ENCODE measurements at places on chromosomes 7 and 10.

GRCh38 chr7:33874943-33875342 is 30.4 kb upstream of the BMPER start:
- no peak for DNase-seq

GRCh38 chr7:77797734-77798393 is 370 bp downstream of the TMEM60 start:
- DNase-seq = no peak

DNA sequence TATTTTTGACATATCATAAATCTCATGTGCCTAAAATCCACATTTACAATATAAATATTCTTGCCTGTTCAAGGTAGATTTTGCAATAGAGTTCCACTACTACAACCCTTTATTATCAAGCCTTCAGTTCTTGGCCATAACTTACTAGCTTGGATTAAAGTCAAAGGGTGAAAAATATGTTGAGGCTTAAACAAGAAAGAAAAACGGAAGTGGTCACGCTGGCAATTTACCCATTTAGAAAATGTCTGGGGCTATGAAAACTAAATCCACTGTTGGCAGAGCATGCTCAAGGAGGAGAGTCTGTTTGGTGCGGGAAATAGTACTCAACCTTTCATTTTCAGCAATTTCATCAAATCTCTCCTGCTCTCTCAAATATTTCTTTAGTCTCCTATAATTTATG is 209.8 kb upstream of the RHOBTB1 start:
- no peak for DNase-seq

DNA sequence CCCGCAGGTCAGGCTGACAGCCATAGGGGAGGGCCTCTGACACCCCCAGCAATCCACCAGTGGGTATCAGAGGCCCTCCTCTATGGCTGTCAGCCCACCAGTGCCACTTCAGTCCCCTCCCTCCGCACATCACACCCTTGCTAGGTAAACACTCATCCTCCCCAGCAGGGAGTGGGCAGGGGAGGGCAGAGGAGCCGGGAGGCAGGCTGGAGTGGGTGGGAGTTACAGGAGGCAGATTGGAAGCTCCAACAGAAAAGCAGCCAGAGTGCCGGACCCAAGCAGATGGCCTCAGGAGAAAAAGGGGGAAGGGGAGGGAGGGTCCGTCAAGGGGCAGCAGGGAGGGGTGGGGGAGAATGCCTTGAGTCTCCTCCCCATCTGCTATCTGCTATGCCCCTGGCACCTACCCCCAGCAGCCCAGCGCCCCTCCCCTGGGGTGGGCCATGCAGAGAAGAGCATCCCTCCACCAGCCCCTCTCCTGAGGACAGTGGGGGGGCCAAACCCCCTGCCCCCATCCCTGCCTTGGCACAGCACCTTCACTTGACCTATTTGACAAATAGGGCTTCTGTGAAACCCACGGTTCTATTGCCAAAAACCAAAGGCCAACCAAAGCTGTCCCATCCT is 2.4 kb downstream of the RASGEF1A start:
- no peak for DNase-seq

GRCh38 chr10:12419262-12419847 is 70.0 kb downstream of the CAMK1D start:
- no peak for DNase-seq

GRCh38 chr7:124426621-124427020 is 339.0 kb downstream of the GPR37 start:
- no peak for DNase-seq

DNA sequence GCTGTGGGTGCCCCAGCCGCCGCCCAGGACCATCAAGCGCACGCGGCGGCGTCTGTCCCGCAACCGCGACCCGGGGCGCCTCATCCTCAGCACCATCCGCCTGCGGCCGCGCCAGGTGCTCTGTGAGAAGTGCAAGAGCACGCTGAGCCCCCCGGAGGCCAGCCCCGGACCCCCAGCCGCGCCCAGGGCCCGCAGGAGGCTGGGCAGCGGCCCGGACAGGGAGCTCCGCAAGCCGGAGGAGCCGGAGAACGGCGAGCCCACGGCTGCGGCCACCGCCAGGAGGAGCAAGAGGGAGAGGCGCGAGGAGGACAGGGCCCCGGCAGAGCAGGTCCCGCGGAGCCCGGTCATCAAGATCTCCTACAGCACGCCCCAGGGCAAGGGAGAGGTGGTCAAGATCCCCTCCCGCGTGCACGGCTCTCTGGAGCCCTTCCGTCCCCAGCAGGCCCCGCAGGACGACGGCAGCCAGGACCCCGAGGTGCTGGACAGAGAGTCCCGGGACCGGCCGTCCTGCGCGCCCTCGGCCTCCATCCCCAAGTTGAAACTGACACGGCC is 8.0 kb downstream of the PWWP2B start:
- DNase-seq = no peak

- no peak for DNase-seq
These were observed 164.4 kb downstream of the RGS10 start for GRCh38 chr10:119377958-119378736.

DNA sequence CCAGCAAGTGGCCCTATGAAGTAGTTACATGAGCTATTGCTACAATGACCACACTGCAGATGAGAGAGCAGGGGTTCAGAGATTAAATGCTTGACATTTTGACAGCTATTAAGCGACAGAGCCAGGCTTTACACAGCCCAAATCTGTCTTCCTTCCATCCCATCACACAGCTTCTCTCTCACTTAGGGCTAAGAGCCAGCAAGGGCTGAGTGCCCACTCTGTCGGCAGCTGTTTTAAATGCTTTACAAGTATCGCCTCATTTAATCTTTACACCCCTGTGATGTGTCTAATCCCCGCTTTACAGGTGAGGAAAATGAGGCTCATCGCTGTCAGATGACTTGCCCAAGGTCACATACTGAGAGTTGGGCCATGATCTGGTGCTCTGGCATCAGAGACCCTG is 15.2 kb upstream of the OPALIN start:
- DNase-seq = no peak

DNA sequence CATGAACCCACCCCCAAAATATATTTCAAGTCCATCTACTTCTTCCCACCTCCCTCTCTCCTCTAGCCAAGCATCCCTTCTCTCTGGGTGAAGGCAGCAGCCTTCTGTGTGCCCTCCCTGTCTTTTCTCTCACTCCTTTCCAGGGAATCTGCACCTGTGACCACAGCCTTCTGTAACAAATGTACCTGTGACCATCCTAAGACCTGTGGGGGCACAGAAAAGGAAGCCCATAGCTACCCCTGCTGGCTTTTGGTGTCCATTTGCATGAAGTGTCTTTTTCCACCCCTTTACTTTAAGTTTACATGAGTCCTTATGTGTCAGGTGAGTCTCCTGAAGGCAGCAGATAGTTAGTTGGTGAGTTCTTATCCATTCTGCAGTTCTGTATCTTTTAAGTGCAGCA is 2.0 kb upstream of the TBXAS1 start:
- no peak for DNase-seq

GRCh38 chr7:46197785-46198540 is 276.9 kb upstream of the IGFBP3 start:
- DNase-seq = no peak

- DNase-seq = no peak
These were observed 567.2 kb downstream of the CCSER2 start for GRCh38 chr10:84895541-84895940.

DNA sequence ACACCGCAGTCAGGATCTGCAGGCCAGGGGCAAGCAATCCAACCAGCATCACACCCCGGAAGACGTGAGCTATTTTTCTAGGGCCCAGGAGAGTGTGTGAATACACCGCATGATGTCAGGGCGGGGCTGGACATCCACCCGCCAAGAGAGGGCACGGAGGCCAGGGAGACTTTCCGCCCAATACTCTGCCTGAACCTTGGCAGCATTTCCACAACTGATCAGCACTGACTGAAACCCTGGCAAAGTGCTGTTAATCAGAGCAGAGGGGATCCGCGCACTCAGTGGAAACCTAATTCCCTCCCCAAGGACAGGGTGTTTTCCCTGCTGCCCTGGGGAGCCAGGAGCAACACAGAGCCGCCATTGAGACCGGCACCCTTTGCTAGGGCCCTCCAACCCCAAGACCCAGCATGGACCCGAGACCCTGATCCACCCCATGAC is 8.2 kb downstream of the MAD1L1 start:
- DNase-seq = no peak

GRCh38 chr7:132743974-132744373 is 167.7 kb upstream of the PLXNA4 start:
- no peak for DNase-seq

- no peak for DNase-seq
These were observed 40.8 kb upstream of the PRSS58 start for GRCh38 chr7:142298627-142299026.

All from NCI-H1694 treated with DMSO at 0.1 percent for 48 hours (cell line).